ENCODE measurements at places on chromosomes 13 and 19.

DNA sequence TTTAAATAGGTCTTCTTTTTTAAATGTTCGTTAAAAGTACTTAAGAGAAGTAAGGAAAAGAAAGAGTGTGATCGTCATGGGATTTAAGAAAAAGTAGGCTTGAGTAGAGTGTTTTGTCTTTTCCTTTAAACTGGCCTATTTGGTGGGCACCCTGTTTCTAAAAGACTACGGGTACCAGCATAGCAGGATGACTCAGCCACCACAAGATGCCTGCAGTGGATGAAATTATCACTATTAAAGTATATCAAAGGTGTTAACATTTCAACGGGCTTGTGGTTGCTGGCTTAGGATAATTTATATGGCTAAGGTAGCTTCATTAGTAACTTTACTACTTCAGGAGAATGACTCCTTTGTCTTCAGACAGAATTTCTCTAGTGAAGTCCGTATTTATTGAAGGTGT, 112.6 kb downstream of the STARD13 start:
- DNase-seq, result peak; percentile 21

GRCh38 chr19:34501339-34502320, 20.1 kb downstream of the WTIP start:
- DNase-seq, result peak; percentile 83

GRCh38 chr13:58594747-58595600, 963.4 kb downstream of the PCDH17 start:
- DNase-seq, result no peak

DNA sequence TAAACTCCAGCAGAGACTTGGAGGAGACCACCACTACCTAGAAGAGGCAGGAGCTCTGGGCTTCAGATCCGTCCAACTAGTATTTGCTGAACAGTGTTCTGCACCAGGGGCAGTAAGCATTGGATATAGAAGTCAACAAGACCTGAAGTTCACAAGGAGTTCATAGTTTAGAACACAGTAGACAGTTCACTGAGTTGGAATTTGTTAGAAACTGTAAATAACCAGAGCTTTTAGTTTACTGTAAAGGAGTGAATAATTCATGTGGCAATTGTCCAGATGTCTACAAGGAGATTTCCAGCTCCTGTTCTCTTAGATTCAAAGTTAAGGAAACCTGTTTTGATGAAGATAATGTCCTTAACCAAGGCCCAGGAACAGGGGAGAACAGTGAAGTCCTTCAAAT, 128.9 kb downstream of the COG6 start:
- no peak for DNase-seq

GRCh38 chr19:28793391-28794168, 419.4 kb downstream of the UQCRFS1 start:
- DNase-seq, result no peak

DNA sequence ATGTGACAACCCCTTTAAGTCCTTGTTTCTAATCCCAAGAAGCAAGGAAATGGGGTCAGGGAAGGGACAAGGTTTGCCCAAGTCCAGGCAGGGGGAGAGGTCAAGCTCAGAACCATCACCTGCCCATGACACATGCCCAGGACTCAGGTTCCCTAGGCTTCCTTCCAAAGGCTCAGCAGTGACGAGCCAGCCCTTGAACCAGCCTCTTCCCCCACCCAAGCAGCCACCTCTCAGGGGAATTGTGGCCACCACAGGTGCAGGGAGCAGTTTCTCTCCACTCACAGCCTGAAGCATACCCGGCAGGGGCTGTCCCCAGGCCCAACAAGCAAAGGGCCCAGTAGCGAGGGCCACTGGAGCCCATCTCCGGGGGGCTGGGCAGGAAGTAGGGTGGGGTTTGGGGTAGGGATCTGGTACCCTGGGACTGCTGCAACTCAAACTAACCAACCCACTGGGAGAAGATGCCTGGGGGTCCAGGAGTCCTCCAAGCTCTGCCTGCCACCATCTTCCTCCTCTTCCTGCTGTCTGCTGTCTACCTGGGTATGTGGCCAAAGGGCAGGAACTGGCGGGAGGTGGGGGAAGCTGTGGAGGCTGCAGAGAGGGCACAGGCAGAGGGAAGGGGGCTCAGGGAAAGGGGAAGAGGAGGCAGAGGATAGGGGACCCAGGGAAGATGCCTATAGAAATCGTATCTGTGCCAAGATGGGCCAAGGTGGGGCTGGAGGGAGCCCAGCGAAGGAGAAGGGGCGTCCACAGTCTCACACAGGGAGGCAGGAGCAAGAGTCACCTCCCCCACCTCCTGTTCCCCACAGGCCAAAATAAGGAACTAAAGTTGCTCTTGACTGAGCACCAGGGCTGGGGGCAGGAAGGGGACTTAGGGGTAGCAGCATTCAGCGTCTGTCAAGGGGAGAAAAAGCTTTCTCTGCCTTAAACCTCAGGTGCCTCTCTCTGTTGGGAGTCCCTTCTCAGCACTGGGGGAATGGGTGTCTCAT, at the start of gene CD79A:
TSS of gene CD79A (plus strand) at position 433 of the 986 bp plus-strand sequence. CDS start at position 459, 26 bp downstream.
- DNase-seq, result no peak

DNA sequence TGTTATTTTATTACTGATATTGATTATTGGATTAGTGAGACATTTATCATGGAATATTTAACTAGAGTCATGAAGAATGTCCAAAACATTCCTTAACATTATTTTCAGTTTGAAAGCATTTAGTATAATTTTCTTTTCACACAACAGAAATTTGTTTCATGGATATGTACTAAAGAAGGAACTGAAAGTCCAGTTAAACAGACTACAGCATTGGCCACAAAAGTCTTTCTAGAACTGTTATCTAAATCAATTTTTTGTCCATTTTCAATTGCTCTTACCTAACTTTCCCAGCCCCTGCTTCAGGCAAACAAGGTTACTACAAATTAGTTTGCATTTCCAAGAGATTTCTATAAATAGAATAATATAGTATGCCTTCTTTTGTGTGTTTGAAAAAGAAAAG, 1018.0 kb upstream of the PCDH20 start:
- DNase-seq, result no peak

GRCh38 chr13:38398711-38399493, 49.3 kb downstream of the UFM1 start:
- DNase-seq, result peak; percentile 91

- no peak for DNase-seq
Observed at GRCh38 chr13:21738630-21739029, 67.8 kb downstream of the FGF9 start.

DNA sequence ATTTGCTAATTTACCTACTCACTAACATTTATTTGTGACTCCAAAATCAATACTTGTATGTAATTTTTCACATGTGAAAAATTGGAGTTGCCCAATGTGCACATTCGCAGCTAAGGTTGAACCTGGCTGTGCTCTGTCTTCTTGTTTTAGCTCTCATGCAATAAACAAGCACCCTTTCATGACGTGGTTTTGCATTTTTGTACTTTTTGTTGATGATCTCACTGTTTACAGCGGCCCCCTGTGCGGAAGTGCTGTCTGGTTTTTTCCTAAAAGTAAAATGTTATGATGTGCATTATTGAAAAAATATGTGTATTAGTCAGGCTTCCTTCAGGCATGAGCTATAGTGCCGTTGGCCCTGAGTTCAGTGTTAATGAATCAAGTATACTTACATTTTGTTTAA, 18.1 kb downstream of the DGKH start:
- DNase-seq, result peak; percentile 93

GRCh38 chr13:41700790-41701310, 243.5 kb downstream of the RGCC start:
- DNase-seq, result peak; percentile 87

DNA sequence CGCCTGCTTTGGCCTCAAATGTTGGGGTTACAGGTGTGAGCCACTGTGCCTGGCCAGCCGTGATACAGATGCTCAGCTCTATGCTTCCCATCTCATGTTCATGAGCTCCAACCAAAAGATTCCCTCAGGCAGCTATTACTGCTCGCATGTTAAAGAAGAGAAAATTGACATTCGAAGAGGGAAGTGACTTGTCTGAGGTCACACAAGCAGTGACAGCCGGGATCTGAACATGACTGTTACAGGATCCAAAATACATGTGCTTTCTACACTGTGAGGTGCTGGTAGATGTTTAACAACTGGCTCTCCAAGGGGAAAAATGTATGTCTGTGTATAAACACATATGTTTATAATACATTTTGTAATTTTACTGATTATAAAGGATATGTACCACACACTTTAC, 11.3 kb downstream of the FPR1 start:
- DNase-seq, result no peak

GRCh38 chr19:57664269-57665127, 4.2 kb upstream of the ZSCAN4 start:
- peak; percentile 63 for DNase-seq

DNA sequence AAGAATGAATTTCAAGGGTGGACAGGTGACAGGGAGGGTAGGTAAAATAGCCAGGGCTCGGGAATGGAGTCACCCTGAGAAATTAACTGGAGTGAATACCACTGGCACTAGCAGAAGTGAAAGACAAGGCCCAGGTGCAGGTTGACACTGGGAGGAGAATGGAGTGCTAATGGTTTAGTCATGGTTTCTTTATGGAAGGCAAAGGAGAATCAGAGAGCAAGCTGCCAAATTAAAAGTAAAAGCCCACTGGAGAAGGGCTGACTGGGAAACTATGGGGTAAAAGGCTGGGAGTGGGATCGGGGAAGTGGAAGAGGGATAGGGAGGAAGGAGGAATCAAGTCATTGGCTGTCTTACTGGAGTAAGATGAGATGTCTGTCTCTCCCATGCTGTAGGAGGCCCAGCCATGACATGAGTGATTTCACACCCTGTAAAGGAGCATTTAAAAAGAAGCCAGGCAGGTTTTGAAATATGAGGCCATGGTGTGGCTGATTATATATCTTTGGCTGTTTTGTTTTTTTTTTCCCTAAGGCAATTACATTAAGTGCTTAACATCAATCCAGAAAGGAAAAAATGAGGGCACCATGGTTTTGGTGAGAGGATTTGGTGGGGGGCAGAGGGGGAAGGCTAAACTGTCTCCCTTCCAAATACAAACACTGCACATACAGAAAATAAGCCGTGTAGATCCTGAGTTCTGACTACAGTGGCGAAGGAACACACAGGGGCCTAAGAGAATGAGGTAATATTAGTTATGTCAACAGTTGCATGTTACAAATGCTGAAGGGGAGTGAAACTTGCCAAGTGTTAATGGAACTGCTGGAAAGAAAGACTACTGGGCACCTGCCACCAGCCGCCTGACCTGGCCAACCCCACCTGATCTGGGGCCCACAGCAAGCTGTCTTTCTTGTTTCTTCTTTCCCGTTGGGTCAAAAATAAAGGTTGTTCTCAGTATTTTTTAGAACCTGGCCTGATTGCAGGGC, 183.5 kb upstream of the TSC22D1 start:
- DNase-seq, result no peak

DNA sequence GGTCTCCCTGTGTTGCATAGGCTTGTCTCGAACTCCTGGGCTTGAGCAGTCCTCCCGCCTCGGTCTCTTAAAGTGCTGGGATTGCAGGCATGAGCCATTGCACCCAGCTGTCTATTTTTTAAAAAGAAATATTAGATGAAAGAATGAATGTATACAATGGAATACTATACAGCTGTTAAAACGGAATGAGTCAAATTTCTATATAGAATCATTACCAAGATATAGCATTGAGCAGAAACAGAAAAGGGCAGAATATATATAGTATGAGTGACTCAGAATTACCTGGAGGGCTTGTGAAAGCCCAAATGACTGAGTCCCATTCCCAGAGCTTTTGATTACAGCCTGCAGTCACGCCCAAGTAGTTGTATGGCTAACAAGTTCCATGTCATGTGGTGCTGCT, 4.4 kb downstream of the DACT3 start:
- DNase-seq, result no peak

DNA sequence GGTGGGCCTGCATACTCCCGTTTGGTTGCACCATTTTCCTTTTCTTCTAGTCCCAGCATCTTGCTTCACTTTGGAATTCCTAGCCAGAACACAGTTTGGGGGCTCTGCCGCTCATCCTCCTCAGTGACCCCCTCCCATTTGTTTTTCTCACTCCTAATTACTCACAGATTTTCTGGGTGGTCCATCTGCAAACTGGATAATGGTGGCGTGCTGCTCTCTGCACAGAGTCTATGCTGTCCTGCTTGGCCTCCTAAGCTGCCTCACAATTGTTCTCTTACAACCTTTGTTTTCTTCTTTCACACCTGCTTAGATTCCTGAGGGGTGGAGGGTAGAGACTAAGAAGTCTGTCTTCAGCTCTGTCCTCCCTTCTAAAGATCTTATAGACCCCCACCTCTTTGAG, 80.8 kb downstream of the SHISA2 start:
- no peak for DNase-seq

DNA sequence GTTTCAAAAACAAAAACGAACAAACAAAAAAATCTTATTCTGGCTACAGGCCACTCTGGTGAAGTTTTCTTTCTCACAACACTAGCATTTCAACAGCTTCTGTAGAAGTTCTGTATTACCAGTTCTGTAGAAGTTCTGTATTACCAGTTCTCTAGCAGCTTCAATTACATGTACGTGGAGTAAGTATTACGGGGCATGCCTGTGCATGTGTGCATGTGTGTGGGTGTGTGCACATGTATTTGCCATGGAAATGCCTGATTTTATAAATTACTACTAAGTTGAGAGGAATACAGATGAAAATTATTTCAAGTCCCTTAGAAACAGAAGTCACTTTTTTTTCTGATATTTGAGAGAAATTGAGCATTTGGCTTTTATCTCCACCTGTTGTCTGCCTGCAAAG, 414.2 kb downstream of the FOXO1 start:
- DNase-seq, result no peak

- DNase-seq, result no peak
Observed at GRCh38 chr19:9413240-9413954, 22.0 kb downstream of the ZNF266 start.

DNA sequence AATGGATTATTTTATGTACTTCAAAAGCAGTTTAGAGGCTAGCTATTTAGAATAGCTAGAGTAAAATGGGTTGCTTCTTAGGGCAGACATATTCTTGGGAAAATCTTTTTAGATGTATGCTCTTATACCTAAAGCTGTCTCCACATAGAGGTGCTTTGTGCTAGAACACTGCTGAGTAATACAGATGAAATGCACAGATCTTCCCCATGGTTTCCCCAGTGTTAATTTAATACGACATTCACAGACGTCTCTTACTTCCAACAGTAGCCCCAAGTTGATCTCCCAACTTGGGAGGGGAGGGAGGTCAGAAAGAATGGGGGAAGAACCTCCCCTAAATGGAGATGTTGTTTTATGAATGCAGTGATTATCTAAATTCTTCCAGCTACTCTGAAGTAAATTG, 16.9 kb downstream of the NALCN start:
- DNase-seq, result peak; percentile 55

- no peak for DNase-seq
Observed at GRCh38 chr13:56351041-56351440, 789.7 kb upstream of the PRR20A start.

- peak; percentile 88 for DNase-seq
Observed at GRCh38 chr19:15248648-15249527, 16.6 kb upstream of the EPHX3 start.

GRCh38 chr13:22569811-22570210, 611.0 kb upstream of the SGCG start:
- no peak for DNase-seq
